ENCODE measurements at places on chromosomes 2 and 18. TPM values are rescaled to one million over a fixed set of nuclear protein-coding genes. Genes with fewer than 3 reads are reported as not detected.
A peak's percentile ranks its signal among the peaks of the same experiment; 100 is the strongest.

Gene VIT
- not detected for total RNA-seq

Gene IL36A
- not detected for total RNA-seq

Gene ITPRID2
- total RNA-seq = 146 TPM

Gene GRHL1
- 1.6 TPM for total RNA-seq

Gene CCDC148
- 0.37 TPM for total RNA-seq

Gene OBSL1
- total RNA-seq = 51.0 TPM

Gene NDUFAF7
- total RNA-seq = 19.0 TPM

Gene DGKD
- total RNA-seq = 120 TPM

Gene UGT1A5
- total RNA-seq = not detected

Gene RAB17
- 1.2 TPM for total RNA-seq

Gene FBXO15
- 0.28 TPM for total RNA-seq

Gene SLC4A3
- 6.3 TPM for total RNA-seq

Gene LIPG
- not detected for total RNA-seq

Gene FASTKD1
- total RNA-seq = 43.9 TPM

Gene DAPL1
- not detected for total RNA-seq

GRCh38 chr18:44033144-44033701 is 647.5 kb upstream of the SETBP1 start:
- no peak overlapping the region for H3K27ac ChIP-seq
- H3K4me1 ChIP-seq = no peaks in the 10 kb centered on the region
- no peaks in the 10 kb centered on the region for H3K27me3 ChIP-seq
- H3K4me3 ChIP-seq = no peak overlapping the region

- no peaks in the 10 kb centered on the region for H3K27me3 ChIP-seq
- no peak for DNase-seq
- peak overlapping the region; percentile 82 for H3K4me3 ChIP-seq
- peak overlapping the region; percentile 96 for H3K27ac ChIP-seq
- H3K4me1 ChIP-seq = peaks cover 66% of the 10 kb centered on the region
- H3K36me3 ChIP-seq = no peaks in the 10 kb centered on the region
Measured at GRCh38 chr2:26034637-26034992, 731 bp downstream of the RAB10 start.

- peaks cover 26% of the 10 kb centered on the region for H3K4me1 ChIP-seq
- H3K4me3 ChIP-seq = no peak overlapping the region
- H3K27ac ChIP-seq = no peak overlapping the region
- no peaks in the 10 kb centered on the region for H3K36me3 ChIP-seq
Measured at GRCh38 chr2:9741110-9741509, 102.2 kb upstream of the TAF1B start.

DNA sequence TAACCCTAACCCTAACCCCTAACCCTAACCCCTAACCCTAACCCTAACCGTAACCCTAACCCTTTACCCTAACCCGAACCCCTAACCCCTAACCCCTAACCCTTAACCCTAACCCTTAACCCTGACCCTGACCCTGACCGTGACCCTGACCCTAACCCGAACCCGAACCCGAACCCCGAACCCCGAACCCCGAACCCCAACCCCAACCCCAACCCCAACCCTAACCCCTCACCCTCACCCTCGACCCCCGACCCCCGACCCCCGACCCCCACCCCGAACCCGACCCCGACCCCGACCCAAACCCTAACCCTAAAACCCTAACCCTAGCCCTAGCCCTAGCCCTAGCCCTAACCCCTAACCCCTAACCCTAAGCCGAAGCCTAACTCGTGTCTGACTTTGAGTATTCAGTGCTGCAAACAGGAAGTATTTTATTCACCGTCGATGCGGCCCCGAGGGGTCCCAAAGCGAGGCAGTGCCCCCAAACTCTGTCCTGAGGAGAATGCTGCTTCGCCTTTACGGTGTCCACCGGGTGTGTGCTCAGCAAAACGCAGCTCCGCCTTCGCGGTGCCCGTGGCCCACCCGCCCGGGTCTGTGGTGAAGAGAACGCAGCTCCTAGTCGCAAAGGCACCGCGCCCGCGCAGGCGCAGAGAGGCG is 36.0 kb downstream of the FAM110C start:
- DNase-seq = peak; percentile 86
- no peak overlapping the region for H3K4me3 ChIP-seq
- H3K4me1 ChIP-seq = no peaks in the 10 kb centered on the region
- H3K27ac ChIP-seq = no peak overlapping the region

GRCh38 chr2:237456200-237456843 is 30.7 kb upstream of the MLPH start:
- no peak for DNase-seq
- H3K27ac ChIP-seq = no peak overlapping the region
- no peaks in the 10 kb centered on the region for H3K36me3 ChIP-seq
- no peaks in the 10 kb centered on the region for H3K4me1 ChIP-seq
- no peak overlapping the region for H3K4me3 ChIP-seq

GRCh38 chr18:8299054-8299980 is 309.9 kb upstream of the RAB12 start:
- no peak for DNase-seq
- no peaks in the 10 kb centered on the region for H3K4me1 ChIP-seq
- H3K27me3 ChIP-seq = no peaks in the 10 kb centered on the region
- H3K27ac ChIP-seq = no peak overlapping the region
- no peak overlapping the region for H3K4me3 ChIP-seq

DNA sequence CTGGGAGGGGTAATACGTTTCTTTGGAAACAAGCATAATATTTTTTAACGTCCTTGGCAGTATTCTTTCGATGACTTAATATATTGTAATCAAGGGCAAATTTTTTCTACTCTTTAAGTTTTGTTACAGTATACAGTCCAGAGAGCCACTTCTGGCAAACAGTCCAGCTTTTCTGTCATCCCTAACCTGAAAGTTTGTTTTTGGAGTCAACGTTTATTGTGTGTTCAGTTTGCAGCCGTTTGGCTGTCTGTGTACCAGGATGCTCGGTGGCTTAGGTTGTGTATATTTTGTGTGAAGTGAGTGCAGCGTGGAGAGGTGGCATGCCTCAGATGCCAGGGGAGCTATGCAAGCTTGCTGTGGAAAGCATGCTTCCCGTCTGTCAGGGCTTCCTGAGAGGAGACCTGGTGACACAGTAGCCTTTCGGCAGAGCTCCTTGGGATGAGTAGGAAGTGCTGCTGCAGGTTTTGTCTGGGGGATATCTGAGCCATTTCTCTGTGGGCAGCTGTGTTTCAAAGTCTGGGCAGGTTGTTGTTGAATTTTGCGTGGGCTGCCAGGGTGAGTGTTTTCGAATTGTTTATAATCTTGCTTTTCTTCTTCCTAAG is 14.7 kb downstream of the MAP3K20 start:
- no peak for DNase-seq

GRCh38 chr2:13543550-13543949 is 826.8 kb downstream of the TRIB2 start:
- no peak for DNase-seq
- H3K27me3 ChIP-seq = no peaks in the 10 kb centered on the region
- H3K4me3 ChIP-seq = no peak overlapping the region
- no peaks in the 10 kb centered on the region for H3K36me3 ChIP-seq
- no peak overlapping the region for H3K27ac ChIP-seq
- no peaks in the 10 kb centered on the region for H3K4me1 ChIP-seq

DNA sequence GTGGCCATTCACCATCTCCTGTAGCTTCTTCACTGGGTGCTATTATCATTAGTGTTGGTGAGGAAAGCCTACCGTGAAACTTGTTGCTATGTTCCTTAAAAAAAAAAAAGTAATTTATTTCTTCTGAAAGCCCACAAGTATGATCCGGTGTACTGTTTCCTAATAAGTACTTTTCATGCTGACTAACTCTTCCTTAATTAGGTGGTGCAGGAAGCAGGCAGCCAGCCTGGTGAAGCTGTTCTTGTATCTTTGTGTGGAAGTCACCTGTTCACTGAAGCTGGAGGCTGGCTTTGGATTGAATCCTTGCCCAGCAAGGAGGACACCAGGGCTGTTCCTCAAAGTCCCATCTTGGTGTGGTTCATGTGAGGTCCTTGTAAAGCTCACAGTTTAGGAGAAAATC is 321.7 kb upstream of the THSD7B start:
- no peaks in the 10 kb centered on the region for H3K4me1 ChIP-seq
- H3K27me3 ChIP-seq = no peaks in the 10 kb centered on the region

GRCh38 chr18:77344786-77345500 is 95.3 kb downstream of the GALR1 start:
- no peaks in the 10 kb centered on the region for H3K4me1 ChIP-seq
- no peaks in the 10 kb centered on the region for H3K36me3 ChIP-seq
- H3K27ac ChIP-seq = no peak overlapping the region
- no peaks in the 10 kb centered on the region for H3K27me3 ChIP-seq
- no peak overlapping the region for H3K4me3 ChIP-seq
- DNase-seq = no peak

- H3K27ac ChIP-seq = no peak overlapping the region
- peaks cover 22% of the 10 kb centered on the region for H3K27me3 ChIP-seq
Measured at GRCh38 chr2:235238537-235238936, 255.3 kb upstream of the AGAP1 start.

DNA sequence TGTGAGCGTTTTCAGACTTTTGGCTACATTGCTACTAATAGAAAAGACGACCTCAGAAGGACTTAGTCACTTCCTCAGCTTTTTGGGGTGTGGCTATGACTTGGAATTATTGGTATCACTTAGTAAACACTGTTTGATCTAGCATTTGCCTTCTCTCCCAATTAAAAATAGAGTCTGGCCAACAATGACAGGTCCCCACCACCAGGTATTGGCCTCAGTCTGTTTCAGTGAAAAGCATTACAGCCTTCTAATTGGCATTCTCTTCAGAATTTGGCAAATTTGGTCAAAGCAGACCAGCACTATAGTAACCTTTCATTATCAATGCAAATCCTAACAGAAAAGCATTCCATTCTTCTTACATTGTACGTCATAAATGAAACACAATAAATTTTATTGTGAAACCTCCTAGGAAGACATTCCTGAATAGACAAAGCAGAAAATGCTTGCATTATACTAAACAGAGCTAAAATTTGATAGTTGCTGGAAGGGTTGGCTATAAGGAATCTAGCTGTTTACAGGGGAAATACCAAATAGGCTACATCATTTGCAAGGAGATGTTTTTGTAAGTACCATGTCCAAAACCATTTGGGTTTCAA is 613.9 kb downstream of the IRS1 start:
- H3K27ac ChIP-seq = no peak overlapping the region
- no peak for DNase-seq
- H3K4me1 ChIP-seq = no peaks in the 10 kb centered on the region
- H3K36me3 ChIP-seq = no peaks in the 10 kb centered on the region
- no peaks in the 10 kb centered on the region for H3K27me3 ChIP-seq

DNA sequence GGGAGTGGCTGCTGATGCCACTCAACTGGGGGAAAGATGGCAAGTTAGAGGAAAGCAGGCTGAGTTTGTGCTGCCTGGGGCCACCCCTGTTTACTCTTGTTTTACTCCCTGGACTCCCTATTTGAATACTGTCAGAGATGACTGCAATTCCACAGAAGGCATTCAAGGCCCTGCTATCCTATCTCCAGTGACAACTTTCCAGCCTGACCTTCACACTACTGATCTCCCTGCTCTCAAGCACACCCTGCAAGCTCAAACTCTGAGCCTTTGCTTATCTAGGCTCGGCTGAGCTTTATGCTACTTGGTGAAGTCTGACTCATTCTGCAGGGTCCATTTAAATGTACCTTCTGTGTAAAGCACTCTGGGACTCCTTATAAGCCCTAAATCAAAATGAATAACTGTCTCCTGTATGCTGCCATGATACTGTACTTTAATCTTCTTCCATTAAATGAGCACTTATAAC is 39.3 kb upstream of the DSG1 start:
- DNase-seq = no peak
- H3K36me3 ChIP-seq = no peaks in the 10 kb centered on the region
- H3K4me3 ChIP-seq = no peak overlapping the region
- H3K27me3 ChIP-seq = no peaks in the 10 kb centered on the region
- no peaks in the 10 kb centered on the region for H3K4me1 ChIP-seq

DNA sequence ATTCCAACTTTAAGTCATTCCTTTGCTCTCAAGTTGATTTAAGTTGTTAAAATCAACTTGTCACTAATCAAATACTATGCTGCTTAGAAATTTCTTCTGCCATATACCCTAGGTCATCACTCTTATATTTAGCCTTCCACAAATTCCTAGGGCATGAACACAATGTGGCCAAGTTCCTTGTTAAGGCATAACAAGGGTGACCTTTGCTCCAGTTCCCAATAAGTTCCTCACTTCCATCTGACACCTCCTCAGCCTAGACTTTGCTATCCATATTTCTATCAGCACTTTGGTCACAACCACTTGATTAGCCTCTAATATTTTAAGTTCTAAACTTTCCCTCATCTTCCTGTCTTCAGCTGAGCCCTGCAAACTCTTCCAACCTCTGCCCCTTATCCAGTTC is 9.9 kb upstream of the TMEM37 start:
- H3K4me3 ChIP-seq = no peak overlapping the region
- no peaks in the 10 kb centered on the region for H3K36me3 ChIP-seq
- no peaks in the 10 kb centered on the region for H3K27me3 ChIP-seq
- no peak for DNase-seq
- H3K4me1 ChIP-seq = peaks cover 4% of the 10 kb centered on the region
- H3K27ac ChIP-seq = no peak overlapping the region

DNA sequence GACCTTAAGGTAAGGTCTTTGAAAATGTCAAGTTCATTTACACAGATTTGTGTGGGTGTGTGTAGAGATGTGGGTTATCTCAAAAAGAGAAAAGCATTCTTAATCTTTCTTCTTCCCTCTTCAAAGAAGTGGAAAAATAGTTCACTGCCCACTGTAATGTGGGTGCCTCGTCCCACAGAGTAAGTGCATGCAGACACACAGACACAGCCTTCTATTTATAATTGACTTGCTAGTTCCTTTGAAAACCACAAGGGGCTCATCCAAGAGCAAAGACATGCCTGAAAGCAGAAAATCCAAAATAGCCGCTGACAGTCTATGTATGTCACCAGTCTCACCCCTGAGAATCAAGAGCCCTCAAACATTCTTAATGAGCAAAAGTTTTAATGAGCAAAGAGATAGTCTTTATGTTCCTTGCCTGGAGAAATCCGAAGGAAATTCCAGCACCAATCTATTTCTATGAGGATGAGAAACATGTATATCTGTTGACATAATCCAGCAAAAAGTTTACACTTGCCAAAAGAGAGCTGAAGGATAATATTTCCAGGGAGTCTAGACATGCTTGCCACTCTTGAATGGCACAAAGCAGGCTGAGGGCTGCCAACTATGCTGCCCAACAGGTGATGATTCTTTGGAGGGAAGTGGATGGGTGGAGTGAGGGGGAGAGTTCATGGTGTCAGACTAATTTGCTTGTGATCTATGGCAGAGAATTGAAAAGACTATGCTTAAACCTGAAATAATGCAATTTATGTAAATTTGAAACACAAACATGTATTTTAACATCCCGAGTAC is 93.9 kb downstream of the ACVR1 start:
- H3K4me3 ChIP-seq = no peak overlapping the region
- H3K27ac ChIP-seq = no peak overlapping the region
- peaks cover 24% of the 10 kb centered on the region for H3K36me3 ChIP-seq
- peaks cover 3% of the 10 kb centered on the region for H3K4me1 ChIP-seq
- DNase-seq = no peak
- no peaks in the 10 kb centered on the region for H3K27me3 ChIP-seq

GRCh38 chr2:134173338-134174016 is 80.4 kb upstream of the MGAT5 start:
- H3K27ac ChIP-seq = no peak overlapping the region
- H3K27me3 ChIP-seq = no peaks in the 10 kb centered on the region
- no peak overlapping the region for H3K4me3 ChIP-seq

Data from spleen (tissue), 13 donors.